ENCODE measurements at places on chromosomes 6 and 20.

GRCh38 chr20:50336661-50337060, 146.0 kb downstream of the CEBPB start:
- DNase-seq, result no peak

GRCh38 chr6:96631248-96631647, 68.3 kb downstream of the FHL5 start:
- no peak for DNase-seq

DNA sequence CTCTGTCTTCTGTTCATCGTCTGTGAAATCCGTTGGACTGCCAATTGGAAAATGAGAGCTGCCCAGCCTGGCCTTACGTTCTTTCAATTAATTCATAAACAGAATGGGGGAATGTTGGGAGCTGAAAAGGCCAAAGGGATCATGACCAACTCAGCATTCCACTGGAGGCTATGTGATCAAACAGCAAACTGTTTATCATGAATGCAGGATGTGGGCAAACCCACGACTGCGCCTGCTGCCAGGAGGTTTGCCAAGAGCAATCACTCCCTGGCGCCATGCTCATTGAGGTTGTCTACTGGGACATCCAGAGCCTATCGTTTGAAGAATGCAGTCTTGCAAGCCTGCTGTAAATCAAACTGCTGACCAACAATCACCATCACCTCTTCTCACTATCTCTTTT, 9.3 kb upstream of the FKBP1A start:
- DNase-seq, result no peak

- DNase-seq, result no peak
Measured at GRCh38 chr20:21315138-21315537, 12.0 kb downstream of the XRN2 start.

GRCh38 chr6:107491138-107491609, 1.3 kb downstream of the SOBP start:
- peak; percentile 30 for DNase-seq

GRCh38 chr6:117655380-117655779, 19.9 kb upstream of the NUS1 start:
- DNase-seq, result no peak

DNA sequence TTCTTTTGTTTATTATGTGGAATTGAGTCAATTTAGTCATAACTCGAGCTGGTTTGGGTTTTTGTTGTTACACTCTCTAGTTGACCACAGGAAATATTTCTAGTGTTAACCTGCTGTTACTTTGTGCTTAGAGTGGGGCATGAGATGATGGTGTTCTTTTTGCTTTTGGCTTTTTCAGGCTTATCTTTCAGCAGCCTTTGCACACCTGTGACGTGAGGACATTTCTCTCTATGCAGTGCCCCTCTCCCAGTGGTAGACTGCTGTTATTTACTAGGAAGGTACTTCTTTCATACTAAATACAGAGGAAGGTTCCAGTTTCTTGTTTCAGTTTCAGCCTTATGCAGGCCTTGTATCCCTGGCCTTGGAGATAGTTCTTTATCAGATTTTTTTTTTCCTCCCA, 766.8 kb upstream of the MAN1A1 start:
- no peak for DNase-seq

DNA sequence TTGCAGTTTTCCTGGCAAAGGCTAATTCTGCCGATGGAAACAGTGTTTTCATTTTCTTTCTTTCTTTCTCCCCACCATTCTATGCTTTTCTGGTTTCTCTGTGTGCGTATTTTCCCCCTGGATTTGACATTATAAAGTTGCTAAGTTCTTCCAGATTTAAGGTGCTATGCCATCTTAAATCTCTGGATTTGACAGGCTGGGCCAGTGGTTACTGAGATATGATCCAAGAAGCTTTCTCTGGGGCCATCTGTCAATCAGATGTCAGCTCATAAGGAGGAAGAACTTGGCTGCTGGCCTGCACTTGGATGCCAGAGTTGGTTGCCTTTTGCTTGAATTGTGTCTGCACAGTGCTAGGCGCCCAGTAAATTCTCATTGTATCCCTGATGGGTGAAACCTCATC, 39.7 kb downstream of the SLC2A10 start:
- no peak for DNase-seq

DNA sequence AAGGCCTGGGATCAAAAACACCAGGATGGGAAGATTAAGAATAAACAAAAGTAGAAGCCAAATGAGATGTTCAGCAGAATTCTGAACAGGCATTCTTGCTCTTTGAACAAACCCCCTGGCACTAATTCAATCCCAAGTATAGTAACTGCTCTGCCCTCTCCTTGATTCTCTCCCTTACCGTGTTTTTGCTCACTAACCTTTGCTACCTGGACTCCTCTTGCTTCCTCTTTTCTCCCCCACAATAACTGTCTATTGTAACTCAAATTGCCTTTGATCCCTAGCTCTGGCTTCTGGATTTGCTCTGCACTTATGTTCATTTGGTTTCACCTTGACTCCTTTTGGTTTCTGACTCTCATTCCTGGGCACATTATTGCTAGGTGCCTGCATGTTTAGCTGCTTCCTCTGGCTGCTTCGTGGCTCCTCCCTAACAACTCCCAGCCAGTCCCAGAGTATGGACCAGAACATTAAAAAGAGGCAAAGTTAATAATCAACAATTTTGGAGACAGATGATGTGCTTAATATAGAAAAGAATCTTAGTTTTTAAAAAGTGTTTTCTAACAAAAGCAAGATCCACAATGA, 65.4 kb upstream of the PHIP start:
- DNase-seq, result no peak

DNA sequence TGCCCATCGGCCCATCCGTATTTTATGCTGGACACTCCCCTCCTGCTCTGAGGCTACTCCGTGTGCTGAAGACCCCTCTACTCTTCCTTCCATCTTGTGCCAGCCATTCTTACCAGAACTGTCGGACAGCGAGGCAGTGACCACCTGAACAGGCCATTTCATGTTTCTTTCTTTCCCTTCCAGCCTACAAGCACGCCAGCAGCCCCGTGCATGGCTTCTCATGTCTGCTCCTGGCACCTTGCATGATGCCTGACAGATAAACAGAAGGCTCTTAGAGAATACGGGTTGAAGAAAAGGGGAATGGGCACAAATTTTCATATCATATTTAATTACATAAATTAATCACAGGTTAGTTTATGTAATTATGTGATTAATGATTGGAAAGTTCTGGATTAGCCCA, 95.7 kb downstream of the ARID1B start:
- no peak for DNase-seq

- no peak for DNase-seq
Measured at GRCh38 chr6:144630857-144631256, 345.7 kb downstream of the UTRN start.

- DNase-seq, result peak; percentile 89
Measured at GRCh38 chr6:42451333-42452170, at the start of gene TRERF1. TSS of gene TRERF1 (minus strand) at chr6:42451926. CDS start at chr6:42269590, 182,336 bp downstream.

DNA sequence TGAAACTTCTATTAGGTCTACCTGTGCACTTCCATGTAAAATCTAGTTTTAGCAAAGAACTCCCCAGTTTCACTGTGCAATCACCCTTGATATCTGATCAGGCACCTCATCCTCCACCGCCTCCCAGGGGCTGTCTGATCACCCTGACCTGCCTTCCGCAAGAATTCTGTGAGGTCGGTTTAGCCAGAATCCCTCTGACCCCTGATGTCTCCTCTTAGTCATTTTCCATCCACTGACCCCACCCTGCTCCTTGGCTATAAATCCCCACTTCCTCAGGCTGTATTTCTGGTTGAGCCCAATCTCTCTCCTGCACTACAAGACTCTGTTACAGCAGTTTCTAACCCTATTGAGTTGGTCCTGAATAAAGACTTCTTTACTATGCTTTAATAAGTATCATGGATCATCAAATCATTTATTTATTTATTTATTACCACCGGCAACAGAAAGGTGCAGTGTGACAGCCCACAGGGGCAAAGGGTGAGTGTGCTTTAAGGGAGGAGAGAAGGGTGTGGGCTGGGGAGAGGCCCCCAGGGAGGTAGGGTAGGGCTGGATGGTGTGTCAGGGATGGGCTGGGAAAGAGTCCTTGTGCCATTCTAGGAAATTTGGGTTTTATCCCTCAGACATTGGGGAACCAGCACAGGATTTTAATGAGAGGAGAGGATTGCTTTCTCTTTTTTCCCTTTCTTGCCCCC, 11.2 kb upstream of the SERPINB6 start:
- no peak for DNase-seq

DNA sequence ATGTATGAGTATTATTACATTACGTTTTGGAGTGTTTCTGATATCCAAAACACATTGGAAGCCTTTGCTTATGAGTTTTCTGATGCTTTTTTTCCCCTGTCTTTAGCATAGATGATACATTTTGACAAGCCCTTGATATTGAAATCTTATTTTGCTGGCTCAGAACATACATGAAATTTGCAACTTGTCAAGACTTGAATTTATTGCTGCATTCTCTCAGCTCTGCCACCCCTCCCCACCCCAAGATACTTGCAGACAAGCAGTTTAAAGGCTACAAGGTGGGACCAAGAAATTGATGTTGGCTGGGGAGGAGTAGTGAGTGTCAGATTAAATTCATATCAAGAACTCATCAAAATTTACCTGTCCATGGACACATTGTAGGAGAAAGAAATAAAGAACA, 160.2 kb downstream of the GJA1 start:
- no peak for DNase-seq

DNA sequence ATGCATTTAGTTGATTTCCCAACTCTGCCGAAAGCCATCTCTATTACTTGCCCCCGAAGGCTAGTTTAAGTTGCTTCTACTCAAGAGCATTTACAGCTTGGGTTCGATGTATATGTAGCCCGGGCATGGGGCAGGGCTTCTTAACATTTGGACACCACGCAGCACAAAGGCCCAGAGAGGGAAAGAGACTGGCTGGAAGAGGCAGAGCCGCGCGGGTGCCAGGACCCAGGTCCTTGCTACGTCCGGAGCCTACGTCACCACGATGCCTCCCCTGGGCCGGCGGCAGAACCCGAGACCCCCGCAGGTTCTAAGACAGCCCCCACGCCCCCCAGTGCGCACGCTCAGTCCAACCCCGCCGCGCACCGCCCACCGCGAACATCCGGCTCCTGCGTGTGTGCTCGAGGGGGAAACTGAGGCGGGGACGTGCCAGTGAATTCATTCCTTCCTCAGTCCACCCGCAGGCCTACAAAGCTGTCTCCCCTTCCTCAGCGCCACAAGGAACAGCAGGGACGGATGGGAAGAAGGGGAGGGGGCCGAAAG, 367 bp upstream of the PCIF1 start:
- peak; percentile 48 for DNase-seq

DNA sequence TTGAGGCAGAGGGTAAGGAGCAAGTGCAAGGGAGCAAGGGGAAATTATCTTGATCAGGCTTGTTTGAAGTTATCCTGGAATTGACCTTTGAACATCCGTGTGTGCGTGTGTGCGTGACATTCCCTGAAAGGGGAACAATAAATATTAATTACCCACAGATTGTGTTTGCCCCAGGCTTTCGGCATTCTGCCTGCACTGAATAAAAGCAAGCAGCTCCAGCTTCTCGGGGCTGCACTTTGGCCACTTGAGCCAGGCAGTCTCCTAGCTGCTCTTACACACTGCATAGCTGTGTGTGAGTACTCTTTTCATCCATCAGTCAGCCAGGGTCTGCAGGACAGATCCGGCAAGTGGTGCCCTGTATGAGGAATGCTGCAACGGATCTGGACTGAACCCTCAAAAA, 107.7 kb upstream of the BTN3A2 start:
- DNase-seq, result no peak

GRCh38 chr6:162497389-162497788, 230.2 kb downstream of the PRKN start:
- no peak for DNase-seq

DNA sequence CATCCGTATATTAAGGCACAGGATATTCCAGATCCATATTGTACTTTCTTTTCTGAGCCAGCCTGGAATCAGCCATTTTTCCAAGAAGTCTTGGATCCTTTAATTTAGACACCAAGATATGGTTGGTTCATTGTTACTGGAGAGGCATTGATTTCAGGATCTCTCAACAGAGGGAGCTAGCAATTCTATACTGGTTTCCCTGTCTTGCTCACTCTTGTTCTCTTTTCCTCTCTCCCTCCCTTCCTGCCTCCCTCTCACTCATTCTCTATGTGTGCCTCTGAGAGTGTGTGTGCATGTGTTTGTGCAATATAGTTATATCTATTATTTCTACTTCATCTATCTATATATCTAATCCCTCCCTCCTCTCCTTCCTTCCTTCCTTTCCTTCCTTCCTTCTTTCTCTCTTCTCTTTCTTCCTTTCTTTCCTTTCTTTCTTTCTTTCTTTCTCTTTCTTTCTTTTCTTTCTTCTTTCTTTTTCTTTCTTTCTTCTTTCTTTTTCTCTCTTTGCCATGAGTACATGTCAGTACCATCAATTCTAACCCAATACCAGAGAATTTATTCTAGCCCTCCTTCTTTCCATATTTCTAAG, 299.1 kb downstream of the EPHA7 start:
- DNase-seq, result no peak

- no peak for DNase-seq
Measured at GRCh38 chr6:7050004-7050403, 57.8 kb upstream of the RREB1 start.

GRCh38 chr6:11921017-11921438, 91.1 kb upstream of the HIVEP1 start:
- no peak for DNase-seq

DNA sequence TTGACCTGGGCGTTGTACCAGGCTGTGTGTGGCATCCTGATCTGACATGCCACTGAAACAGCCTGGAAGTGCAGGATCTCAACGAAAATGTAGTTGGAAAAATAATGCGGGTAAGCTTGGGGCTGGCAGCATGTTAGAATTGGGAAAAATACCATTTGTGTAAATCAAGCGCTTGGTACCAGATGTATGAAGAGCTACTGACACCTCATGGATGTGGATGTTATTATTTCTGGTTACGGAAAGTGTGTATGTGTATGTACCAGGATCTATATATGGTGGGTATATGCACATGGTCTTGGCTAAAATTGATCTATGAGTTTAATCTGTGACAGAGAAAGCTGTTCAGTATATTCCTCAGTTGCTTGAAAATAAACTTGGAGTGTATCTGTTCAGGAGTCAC, 22.7 kb downstream of the HIVEP1 start:
- DNase-seq, result no peak

- no peak for DNase-seq
Measured at GRCh38 chr20:41318271-41318649, 729 bp upstream of the ZHX3 start.

DNA sequence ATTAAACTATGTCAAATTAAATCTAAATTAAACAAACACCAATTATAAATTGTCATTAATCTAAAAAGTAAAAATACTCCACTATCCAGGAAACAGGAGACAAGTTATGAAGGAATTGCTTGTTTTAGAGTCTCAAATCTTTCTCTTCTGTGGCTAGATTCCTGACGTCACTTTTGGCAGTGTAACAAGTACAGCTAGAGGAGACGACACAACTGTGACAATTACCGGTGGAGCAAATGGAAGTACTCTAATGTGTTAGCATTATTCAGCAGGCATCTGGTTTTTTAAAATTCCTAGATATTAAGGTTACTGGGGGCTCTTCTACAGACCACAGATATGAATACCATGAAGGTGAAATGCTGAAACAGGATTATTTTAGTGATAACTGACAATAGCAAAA, 1042.7 kb downstream of the EPHA7 start:
- no peak for DNase-seq

- DNase-seq, result no peak
Measured at GRCh38 chr6:128156321-128157111, 255.7 kb upstream of the THEMIS start.

Data from GM06990 (cell line).